Hindlimb muscle (tissue), 1 donor: ENCODE measurements at places on chromosomes 5 and 9. TPM values are rescaled to one million over a fixed set of nuclear protein-coding genes. Genes with fewer than 3 reads are reported as not detected.

MYOZ3 gene
- polyA plus RNA-seq: 12.5 TPM

PCDHGA7 gene
- 1.6 TPM for polyA plus RNA-seq

PIP5K1B gene
- 1.7 TPM for polyA plus RNA-seq

GRCh38 chr9:5622016-5622415 lies 6.9 kb upstream of the RIC1 start:
- DNase-seq: no peak

- no peak for DNase-seq
These were observed 590.5 kb downstream of the CSNK1G3 start for GRCh38 chr5:124102486-124102885.

DNA sequence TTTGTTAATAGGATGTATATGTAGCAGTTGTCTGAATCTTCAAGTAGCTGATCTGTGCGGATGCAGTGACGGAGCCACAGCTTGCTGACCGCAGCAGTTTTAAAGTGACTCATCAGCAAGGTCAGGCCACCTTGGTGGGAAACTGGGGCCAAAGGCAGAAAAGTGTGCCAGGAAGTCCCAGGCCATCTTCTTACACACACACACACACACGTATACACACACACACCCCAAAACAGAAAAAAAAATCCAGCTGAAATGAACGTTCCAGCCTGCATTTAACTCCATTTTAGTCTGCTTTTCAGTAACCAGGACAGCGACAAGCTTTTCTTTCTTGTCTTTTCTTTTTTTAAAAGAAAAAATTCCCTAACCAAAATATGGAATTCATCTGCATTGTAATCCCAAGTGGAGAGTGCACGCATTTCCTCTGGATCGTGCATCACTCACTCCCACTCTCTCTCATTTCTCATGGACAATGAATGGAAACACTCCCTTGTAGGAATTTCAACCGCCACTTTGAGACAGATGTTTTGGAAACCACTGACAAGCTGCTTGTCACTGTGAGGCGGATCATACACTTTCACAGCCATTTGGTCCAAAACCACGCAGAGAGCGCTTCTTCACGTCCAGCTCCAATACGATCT lies 103.9 kb downstream of the LHFPL2 start:
- DNase-seq: peak; percentile 76

- DNase-seq: no peak
These were observed 22.7 kb upstream of the SSBP2 start for GRCh38 chr5:81773574-81773973.

DNA sequence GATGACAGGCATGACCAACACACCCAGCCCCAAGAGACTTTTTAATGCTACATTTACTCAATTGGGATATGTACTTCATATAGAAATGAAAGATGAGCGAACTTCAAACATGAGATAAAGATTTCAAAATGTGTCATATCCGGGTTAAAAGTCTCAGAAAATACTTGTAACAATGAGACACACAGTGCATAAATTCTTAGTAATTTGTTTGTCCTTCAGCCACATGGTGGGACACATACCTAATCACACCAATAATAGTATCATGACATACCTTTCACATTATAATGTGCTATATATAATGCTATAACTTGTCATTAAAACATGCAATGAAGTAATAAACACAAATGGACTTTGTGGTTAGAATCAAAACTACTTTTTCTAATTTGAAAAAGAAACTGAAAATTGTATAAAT lies 204.7 kb upstream of the RFX3 start:
- no peak for DNase-seq

ANKRD20A1 gene
- not detected for polyA plus RNA-seq

- DNase-seq: no peak
These were observed 7.9 kb upstream of the AMBP start for GRCh38 chr9:114086009-114086408.

DNA sequence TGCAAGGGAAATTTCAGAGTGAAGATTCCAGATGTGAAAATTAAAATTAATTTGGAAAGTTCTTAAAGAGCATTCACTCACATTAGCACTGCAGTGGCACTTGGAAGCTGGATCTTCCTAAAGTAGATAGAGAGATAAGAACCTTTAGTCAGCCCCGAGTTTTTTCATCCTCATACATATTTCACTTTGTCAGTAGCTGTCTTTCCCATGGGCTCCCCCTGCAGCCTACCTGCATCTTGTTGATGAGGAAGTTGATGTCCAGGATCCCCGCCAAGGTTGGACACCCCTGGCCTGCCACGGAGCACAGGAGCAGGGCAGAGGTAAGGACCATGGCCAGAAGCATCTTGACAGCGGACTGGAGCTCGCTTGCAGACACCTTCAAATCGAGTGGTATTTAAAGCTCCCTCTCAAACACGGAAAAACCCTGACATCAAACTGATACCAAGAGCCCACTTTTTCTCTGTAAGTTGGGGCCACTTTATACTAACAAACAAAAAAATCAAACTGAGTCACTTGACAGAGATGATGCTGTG lies at the start of gene IL9:
Gene IL9 (minus strand): TSS at position 368 of the 533 bp plus-strand sequence. CDS start 25 bp downstream, at position 343.
- no peak for DNase-seq

MYO10 gene
- polyA plus RNA-seq: 35.3 TPM

NUDT12 gene
- polyA plus RNA-seq: 15.1 TPM

C9orf153 gene
- 0.22 TPM for polyA plus RNA-seq

DNA sequence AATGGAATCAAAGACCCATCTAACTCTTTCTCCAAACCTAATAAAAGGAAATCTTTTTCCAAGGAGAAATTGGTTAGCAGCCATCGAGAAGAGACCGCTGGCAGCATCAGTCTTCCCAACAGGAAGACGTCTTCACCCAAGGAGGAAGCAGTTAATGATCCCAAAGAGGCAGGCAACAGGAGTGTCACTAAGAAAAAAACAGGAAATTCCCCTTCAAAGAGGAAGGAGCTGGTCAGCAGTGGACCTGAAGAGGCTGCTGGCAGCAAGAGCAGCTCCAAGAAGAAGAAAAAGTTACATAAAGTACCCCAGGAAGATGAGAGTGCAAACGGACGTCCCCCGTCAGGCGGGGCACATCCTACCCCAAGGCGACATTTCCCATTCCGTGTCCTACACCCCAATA lies 143.7 kb downstream of the ELAVL2 start:
- no peak for DNase-seq

IL9 gene
- polyA plus RNA-seq: not detected

UGT3A2 gene
- polyA plus RNA-seq: 0.83 TPM

DNA sequence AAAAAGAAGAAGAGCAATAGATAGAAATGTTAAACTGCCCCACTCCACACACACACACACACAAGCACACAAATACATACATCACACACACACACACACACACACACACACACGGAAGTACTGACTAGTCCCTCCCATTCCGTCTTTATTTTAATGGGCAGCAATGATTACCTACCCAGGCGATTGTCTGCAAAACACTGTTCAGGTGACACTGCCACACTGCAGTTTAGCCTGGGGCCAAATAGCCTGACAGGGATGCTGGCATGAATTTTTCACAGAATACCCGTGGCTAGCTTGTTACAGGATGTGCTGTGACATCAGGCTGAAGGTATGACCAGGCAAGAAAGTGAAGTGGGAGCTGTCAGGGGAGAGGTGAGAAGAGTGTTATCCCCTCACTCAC lies 86.9 kb downstream of the FRMD3 start:
- DNase-seq: no peak

DNA sequence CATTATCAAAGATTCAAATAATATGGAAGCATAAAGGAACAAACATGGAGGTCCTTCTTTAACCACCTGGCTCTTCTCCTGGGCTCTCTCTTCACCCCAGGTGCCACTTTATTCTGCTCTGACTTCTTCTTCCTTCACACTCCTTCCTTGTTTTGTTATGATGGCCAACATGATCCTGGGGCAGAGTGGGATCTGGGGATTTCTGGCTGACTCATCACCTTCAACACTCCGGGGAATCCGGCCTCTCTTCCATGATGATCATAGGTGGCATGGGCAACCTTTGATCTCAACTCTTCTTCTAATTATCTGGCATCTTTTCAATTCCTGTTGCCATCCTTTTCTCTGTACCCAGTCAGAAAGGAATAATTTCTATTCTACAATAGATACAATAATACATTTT lies 62.1 kb upstream of the TRPC7 start:
- DNase-seq: no peak

GRCh38 chr5:82285206-82285605 lies 7.1 kb upstream of the RPS23 start:
- DNase-seq: no peak

PCDHGA4 gene
- polyA plus RNA-seq: 1.6 TPM

DNA sequence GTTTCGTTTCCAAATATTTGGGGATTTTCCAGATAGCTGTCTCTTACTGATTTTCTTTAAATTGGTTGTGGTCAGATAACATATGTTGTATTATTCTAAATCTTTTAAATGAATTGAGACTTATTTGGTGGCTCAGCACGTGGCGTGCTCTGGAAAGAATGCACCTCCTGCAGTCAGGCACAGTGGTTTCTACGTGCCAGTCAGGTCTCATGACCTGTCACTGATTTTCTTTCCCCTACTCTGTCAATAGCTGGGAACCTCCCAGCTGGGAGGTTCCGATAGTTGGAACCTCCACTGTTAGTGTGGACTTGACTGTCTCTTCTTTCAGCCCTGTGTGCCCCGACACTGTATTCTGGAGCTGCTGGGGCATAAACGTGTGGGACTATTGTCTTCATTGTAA lies 27.6 kb downstream of the TRIP13 start:
- DNase-seq: no peak

DNA sequence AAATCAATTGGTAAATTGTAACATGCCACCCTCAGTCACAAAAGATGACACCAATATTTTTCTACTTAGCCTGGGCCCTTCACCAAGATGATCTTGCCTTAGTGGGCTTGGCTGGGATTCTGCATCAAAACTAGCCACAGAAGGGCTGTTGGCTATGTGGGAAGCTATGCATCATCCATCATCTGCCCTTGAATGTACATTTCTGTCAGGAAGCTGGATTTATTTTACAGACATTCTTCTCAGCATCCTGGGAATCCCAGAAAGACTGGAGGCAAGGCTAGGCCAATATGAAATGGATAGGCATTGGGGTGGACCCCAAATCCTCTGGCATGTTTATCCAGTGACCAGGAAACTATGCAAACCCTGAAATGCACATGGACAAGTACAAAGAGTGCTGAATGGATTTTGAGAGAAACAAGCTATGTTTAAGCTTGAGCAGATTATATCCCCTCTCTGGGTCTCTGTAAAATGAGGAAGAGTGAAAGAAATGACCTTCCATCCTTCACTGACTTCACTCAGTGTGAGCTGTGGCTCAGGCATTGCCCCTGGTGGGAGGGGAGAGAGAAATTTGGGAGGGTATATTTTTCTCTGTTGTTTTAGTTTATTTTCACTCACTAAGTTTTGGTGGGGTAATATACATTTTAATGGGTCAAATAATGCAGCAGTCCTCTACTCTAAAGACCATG lies 283.6 kb downstream of the EBF1 start:
- no peak for DNase-seq

GRCh38 chr5:55176176-55176818 lies 3.3 kb upstream of the CDC20B start:
- DNase-seq: no peak

GRCh38 chr5:59582746-59583145 lies 310.8 kb downstream of the PDE4D start:
- no peak for DNase-seq

GRCh38 chr9:91758491-91758981 lies 191.5 kb downstream of the ROR2 start:
- no peak for DNase-seq

- no peak for DNase-seq
These were observed 1609.2 kb upstream of the ACO1 start for GRCh38 chr9:30775236-30775635.

DNA sequence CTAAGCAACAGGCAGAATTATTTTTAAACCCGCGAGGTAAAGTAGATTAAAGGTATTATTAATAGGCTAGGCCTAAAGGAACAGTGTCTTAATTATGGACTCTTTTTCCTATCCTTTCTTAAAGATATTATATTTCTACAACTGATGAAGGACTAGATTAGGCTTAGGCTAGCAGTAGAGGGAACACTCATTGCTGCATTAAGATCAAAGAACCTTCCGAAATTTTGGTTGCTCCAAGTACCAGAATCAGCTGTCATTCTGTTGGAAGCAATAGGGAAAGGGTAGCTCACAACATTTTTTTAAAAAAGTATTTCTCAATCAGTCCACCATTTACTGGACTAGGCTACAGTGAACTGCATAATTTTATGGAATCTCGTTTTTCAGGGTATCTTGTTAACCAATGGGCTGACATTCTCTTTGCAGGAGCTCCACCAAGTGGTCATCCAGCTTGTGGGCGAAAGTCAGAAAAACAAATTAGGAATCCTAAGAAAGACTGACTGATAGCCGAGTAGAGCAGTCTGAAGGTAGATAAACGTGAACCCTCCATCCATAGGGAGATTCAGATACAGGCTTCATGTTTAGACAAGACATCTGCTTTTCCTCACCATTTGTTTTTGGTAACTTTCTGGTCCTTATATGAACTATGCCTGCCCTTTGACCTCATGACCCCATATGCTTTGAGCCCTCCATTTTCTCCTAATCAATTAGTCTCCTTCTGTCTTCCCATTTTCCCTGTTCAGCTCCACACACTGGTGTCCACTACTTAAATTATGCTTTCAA lies 103.6 kb upstream of the CHD1 start:
- peak; percentile 72 for DNase-seq
